ENCODE measurements at places on chromosomes 3 and 15. TPM values are rescaled to one million over a fixed set of nuclear protein-coding genes. Genes with fewer than 3 reads are reported as not detected.

CP gene
- total RNA-seq, result 58.3 TPM

DNA sequence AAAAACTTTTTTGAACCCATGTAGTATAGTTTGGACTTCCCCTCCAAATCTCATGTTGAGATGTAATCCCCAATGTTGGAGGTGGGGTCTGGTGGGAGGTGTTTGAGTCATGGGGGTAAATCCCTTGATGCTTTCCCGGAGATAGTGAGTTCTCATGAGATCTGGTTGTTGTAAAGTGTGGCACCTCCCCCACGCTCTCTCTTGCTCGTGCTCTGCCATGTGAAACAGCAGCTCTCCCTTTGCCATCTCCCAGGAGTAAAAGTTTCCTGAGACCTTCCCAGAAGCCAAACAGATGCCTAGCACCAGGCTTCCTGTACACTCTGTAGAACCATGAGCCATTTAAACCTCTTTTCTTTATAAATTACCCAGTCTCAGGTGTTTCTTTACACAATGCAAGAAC lies 16.0 kb upstream of the RNU6-1 start:
- DNase-seq, result no peak

SETD5 gene
- 239 TPM for total RNA-seq

PLA2G4D gene
- not detected for total RNA-seq

DNA sequence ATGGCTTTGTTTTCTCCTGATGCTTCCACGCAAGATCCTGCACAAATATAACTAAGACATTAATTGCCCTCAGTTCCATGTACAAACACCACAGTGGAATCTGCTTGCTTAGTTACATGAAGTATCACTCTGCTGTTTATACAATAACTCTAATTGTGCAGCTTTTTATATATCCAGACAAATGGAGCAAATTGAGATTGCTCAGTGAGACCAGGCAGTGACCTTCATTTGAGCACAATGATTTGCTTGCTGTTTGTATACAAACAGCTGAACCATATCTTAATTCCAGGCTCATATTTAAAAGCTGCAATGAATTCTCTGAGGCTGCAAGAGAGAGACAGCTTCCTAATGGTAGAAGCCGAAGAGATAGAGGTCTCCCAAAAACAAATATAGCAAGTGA lies 243.7 kb downstream of the CADPS start:
- no peak for DNase-seq

CYP1A2 gene
- total RNA-seq, result not detected

Measured in ascending aorta (tissue), 2 donors.